Osteocyte (in vitro differentiated cells): ENCODE measurements at places on chromosomes 4 and X. TPM values are rescaled to one million over a fixed set of nuclear protein-coding genes. Genes with fewer than 3 reads are reported as not detected.
A peak's percentile ranks its signal among the peaks of the same experiment; 100 is the strongest.

PPARGC1A gene
- total RNA-seq: 10.2 and 11.8 TPM in 2 replicates

DNA sequence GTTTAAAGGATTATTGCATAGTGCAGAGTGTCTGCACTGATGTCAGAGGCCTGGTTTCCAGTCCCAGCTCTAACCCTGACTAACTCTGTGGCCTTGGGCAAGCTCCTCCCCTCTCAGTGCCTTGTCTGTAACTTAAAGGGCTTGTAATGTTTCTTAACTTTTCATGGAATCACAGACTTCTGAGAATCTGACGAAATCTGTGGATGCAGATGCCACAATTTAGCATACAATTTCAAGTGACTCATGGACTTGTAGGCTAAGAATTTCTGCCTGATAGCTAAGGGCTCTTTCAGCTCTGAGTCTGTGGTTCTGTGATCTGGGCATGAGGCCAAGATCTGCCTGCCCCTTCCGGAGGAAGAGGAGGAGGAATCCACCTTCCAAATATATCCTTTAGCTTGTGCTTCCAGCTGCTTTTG is 236.9 kb downstream of the AR start:
- DNase-seq: peak; percentile 90
- peaks cover 14% of the 10 kb centered on the region for H3K4me1 ChIP-seq
- H3K36me3 ChIP-seq: no peaks in the 10 kb centered on the region
- no peaks in the 10 kb centered on the region for H3K27me3 ChIP-seq
- peak overlapping the region; percentile 98 for H3K27ac ChIP-seq

NWD2 gene
- total RNA-seq: not detected in 2 replicates

GRCh38 chr4:10808591-10808990 is 124.0 kb upstream of the CLNK start:
- no peak overlapping the region for H3K27ac ChIP-seq
- peaks cover 3% of the 10 kb centered on the region for H3K27me3 ChIP-seq
- DNase-seq: no peak
- H3K4me3 ChIP-seq: no peak overlapping the region
- peaks cover 2% of the 10 kb centered on the region for H3K4me1 ChIP-seq
- H3K36me3 ChIP-seq: no peaks in the 10 kb centered on the region

CLGN gene
- not detected in 2 replicates for total RNA-seq

- H3K4me1 ChIP-seq: peaks cover 39% of the 10 kb centered on the region
- H3K27ac ChIP-seq: no peak overlapping the region
- peaks cover 93% of the 10 kb centered on the region for H3K27me3 ChIP-seq
- H3K4me3 ChIP-seq: peak overlapping the region; percentile 71
These were observed 9.9 kb upstream of the PITX2 start for GRCh38 chr4:110632506-110633357.

ASMT gene
- total RNA-seq: not detected in 2 replicates
